ENCODE measurements at places on chromosomes 2 and 18. TPM values are rescaled to one million over a fixed set of nuclear protein-coding genes. Genes with fewer than 3 reads are reported as not detected.

NEURL3 gene
- 0.51 TPM for polyA plus RNA-seq

MRPL30 gene
- 49.3 TPM for polyA plus RNA-seq

KLHL14 gene
- not detected for polyA plus RNA-seq

NCKAP5 gene
- polyA plus RNA-seq, result 4.1 TPM

SLC30A3 gene
- polyA plus RNA-seq, result 1.7 TPM

KATNAL2 gene
- polyA plus RNA-seq, result 4.0 TPM

FOXD4L1 gene
- 0.67 TPM for polyA plus RNA-seq

COLEC12 gene
- polyA plus RNA-seq, result not detected

SERPINB2 gene
- polyA plus RNA-seq, result not detected

DNA sequence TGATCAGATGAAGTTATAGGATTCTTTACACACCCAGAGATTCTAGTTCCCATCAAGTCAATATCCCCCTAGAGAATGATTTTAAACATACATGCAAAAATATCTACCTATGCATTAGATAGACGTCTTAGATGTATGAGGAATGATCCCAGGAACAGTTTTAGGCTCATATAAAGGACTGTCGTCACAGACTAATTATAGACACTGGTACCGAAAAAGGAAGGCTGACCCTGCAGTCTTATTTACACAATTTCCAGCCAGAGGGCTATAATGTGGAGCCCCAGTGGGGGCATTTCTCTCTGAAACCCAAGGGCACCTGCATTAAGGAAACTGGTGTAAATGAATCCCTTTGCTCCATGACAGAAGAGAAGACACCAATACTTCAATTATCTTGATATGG is 170.4 kb downstream of the ZNF521 start:
- DNase-seq, result no peak

GRCh38 chr2:229852565-229852964 is 69.2 kb downstream of the TRIP12 start:
- DNase-seq, result no peak

DNA sequence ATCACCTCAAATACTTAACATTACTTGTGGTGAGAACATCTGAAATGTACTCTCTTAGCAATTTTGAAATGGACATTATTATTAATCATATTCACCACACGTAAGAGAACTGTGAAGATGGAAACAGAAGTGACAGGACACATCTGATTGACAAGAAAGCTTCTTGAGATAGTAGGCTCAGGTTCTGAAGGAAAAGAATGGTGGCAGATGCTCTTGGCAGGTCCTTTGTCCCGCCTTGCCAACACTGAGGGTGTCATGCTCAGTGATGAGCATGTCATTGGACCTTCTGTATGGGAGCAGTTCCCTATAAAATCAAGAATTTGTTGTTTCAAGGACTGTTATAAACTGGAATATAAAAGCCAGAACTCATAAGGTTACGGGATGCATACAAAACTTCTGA is 428.1 kb downstream of the THSD7B start:
- DNase-seq, result no peak

GRCh38 chr2:239196474-239197021 is 204.3 kb downstream of the HDAC4 start:
- no peak for DNase-seq

DNA sequence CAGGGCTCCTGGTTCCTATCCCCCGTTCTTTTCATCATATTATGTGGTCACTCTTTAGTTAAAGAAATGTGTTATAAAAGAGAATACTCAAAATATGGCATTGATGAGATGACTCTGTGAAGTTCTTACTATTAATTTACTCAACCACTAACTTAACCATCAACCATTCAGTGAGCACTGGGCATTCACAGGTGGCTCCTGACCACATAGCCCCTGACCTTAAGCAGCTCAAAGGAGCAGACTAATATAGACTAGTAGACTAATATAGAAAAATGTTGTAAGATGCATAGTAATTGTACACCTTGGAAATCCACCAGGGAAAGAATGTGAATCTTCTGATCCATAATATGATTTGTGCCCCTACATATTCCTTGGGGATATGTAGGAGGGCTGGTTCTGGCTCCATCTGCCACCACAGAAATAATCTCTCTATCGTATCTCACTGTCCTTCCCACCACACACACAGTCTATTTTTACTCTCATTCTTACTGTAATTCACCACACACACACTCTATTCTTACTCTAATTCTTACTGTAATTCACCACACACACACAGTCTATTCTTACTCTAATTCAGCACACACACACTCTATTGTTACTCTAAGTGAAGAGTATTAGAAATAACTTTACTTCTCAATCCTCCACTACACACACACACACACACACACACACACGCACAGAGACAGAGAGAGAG is 188.9 kb upstream of the ITGA4 start:
- DNase-seq, result no peak

GRCh38 chr2:73830871-73831401 is 2.2 kb downstream of the STAMBP start:
- DNase-seq, result no peak

- DNase-seq, result no peak
Observed at GRCh38 chr2:38113981-38114708, 38.2 kb upstream of the CYP1B1 start.

GRCh38 chr2:134454426-134454825 is 200.6 kb downstream of the MGAT5 start:
- no peak for DNase-seq

- DNase-seq, result peak; percentile 15
Observed at GRCh38 chr2:209977386-209978239, 24.8 kb upstream of the RPE start.

GRCh38 chr2:235576337-235576910 is 82.6 kb downstream of the AGAP1 start:
- DNase-seq, result no peak

- DNase-seq, result no peak
Observed at GRCh38 chr18:74832999-74833398, 235.3 kb downstream of the ZNF407 start.

GRCh38 chr2:189347540-189347939 is 93.7 kb upstream of the WDR75 start:
- peak; percentile 52 for DNase-seq
